ENCODE measurements at places on chromosomes 5 and 9. TPM values are rescaled to one million over a fixed set of nuclear protein-coding genes. Genes with fewer than 3 reads are reported as not detected.

DNA sequence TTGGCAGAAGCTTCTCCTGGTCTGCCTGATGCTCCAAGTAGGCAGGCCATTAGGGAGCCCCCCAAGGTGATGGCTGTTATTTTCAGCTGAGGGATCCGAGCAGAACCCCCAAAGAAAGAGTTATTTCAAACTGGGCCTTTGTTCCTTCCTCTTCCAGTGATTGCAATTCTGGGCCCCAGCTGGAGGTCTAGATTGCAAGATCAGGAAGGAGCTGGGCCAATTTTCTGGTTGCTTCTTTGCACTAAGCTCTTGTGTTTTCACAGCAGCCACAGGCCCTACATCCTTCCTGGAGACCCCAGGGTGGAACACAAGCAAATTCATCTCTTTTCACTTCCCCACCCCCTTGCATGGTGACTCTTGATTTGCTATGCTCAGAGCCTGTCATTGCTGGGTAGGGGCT lies 215.0 kb downstream of the SEMA6A start:
- no peak for DNase-seq

ORM2 gene
- 5,107 TPM for total RNA-seq

DNA sequence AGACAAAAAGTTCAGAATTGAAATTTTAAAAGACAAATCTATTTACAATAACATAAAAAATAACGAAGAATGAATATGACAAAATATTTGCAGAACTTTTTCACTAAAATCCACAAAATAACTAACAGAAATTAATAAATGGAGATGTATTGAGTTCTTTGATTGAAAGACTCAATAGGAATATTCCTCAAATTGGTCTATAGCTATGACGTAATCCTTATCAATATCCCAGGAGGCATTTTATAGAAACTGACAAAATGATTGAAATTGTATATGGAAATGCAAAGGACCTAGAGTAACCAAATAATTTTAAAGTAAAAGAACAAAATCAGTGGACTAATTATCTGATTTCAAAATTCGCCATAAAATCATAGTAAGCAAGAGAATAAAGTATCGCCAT lies 328.7 kb downstream of the MED10 start:
- DNase-seq, result no peak

IL17B gene
- not detected for total RNA-seq

GRCh38 chr5:139171779-139172404 lies 26.3 kb downstream of the SIL1 start:
- DNase-seq, result no peak

DAB2 gene
- total RNA-seq, result 13.4 TPM

DNA sequence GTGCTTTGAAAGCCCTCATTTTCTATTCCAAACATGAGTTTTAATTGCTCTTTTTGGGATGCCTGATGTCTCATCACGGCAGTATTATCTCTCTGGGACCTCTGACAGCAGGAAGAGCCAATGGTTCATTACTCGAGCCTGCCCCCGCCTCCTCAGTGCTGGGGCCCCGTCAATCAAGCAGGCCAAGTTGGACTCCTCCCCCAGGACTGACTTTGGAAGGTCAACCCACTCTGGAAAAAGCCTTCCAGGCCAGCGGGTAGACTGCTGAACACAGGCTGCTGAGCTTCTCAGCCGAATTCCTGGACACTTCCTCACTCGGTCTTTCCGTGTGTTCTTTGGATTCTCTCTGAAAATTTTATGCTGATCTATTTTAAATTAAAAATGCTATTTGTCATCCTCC lies 9.5 kb upstream of the BARHL1 start:
- no peak for DNase-seq

DNA sequence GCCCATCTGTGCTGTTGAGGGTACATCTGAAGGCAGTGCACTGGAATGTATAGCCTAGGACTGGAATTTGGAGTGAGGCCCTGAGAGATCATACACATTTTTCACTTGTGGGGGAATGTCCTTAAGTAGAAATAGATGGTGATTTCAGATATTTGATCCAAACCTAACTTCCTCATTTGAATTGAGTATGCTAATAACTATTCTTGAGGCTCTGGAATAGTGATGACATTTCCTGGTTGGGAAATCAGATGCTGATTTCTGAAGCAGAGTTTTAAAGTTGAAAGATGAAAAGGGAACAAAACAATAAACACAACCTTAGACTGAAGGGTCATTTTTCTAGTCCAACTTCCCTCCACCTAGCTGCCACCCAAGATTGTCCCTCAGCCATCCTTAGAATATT lies 163.0 kb upstream of the CCDC152 start:
- no peak for DNase-seq

TXNDC8 gene
- not detected for total RNA-seq

GRCh38 chr9:108134486-108135128 lies 645.0 kb upstream of the KLF4 start:
- no peak for DNase-seq

FOXD4L6 gene
- total RNA-seq, result not detected

SCGB3A2 gene
- total RNA-seq, result not detected

PCSK5 gene
- 4.3 TPM for total RNA-seq

DNA sequence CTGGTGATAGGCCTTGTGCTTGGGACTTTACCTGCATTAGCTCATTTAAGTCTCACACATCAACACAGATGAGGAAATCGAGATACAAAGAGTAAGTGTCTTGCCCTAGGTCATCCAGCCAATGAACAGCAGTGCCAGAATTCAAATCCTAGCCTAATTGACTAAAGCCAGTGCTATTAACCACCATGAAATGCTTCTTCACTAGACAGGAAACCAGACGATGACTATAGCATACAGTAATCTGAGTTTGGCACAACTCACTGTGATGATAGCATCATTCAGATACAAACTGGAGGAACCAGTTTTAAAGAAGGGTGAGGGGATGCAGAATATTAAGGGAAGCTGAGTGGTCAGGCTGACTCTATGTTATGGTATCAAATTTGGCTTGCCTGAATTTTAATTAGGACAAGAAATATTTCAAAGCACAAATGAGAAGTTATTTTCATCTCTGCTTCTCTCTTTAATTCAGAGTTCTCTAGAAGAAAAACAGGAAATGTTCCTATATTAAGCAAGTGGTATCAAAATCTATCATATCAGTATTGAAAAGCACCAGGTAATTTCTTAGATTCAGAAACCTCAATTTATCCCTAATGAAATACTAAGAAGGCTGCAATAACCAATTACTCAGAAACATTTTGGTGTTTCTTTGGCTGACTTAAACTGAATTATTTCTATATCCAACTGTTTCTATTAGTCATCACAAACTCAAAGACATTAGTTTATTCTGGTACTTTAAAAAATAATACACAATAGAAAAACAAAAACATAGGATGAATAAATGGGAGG lies 147.0 kb upstream of the RASA1 start:
- no peak for DNase-seq

GRCh38 chr5:90793183-90793582 lies 234.6 kb downstream of the ADGRV1 start:
- DNase-seq, result no peak

Measured in right lobe of liver (tissue), 6 donors.